Omental fat pad (tissue), 4 donors: ENCODE measurements at places on chromosomes 1 and 21.

DNA sequence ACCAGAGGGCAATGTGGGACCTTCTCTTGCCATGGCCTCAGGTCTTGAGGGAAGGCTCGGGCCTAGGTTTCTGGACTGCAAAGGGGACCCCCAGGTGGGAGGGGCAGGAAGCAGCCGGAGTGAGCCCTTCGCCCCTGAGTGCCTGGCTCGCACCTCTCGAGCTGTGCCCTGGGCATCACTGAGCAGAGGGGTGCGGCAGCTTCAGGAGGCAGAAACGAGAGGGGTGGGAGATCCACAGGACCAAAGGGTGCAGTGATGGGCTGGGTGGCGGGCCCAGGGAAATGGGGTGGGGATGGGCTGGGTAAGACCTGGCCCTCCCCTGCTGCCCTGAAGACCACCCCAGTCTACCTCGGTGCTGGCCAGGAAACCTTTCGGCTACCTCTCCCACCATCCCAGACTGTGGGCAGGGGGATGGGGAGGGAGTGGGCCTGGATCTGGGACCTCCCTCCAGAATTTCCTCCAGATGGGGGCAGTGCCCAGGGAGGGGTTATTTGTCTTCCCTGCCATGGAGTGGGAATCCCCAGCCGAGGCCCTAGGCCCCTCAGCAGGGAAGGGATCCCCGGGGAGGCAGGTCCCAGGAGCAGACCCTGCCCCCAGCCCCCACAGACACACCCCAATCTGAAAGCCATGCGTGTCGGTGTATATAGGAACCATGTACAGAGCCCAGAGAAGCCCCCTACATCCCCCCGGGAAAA is 21.3 kb downstream of the A3GALT2 start:
- no peak for DNase-seq

- no peak for DNase-seq
These were observed 5.3 kb upstream of the PRRC2C start for GRCh38 chr1:171480035-171480434.

- no peak for DNase-seq
These were observed 47.7 kb downstream of the ETS2 start for GRCh38 chr21:38853421-38853919.

DNA sequence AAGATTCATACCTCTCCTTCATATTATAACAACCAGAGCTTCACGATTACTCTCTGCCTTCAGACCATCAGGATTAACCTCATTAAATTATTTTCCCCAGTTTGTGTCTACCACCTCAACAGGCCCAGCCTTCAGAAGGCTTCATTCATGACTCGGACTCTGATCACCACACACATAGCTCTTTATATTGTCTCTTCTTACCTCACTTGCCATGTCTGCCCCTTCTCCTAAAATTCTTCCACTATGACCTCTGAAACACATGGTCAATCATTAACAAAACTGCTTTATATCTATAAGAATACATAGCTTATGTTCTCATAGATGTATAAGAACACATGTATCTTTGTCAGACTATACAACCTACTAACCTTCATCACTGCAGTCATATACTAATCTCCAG is 79.8 kb downstream of the USP1 start:
- no peak for DNase-seq

DNA sequence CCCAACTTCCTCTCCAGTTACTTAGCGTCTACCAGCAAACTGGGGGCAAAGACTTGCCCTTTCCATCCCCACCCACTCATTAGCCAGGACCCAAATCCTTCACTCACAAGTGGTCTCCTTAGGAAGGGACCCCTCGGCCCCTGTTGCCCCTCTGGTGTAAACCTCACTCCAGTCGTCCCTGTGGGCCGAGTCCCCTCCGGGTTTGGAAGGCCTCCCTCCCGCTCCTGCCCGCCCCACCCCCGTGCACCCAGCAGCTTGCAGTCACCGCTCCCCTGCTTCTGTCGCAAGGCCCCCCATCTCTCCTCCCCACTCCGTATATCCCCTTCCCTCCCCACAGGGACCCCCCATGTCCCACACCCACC is 1.2 kb downstream of the EFHD2 start:
- DNase-seq, result no peak

DNA sequence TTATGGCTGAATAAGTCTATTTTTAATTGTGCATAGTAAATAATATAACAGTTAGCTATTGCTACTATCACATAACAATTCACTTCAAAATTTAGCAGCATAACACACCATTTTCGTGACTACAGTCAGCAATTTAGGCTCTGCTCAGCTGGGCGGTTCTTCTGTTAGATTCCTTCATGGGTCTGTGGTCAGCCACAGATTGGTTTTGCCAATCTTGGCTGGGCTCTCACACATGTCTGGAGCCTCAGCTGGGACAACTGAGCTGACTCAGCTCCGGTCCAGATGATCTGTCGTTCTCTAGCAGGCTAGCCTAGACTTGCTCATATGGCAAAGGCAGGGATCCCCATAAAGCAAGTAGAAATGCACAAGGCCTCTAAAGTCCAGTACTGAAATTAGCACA is 15.1 kb upstream of the CDC42BPA start:
- no peak for DNase-seq

DNA sequence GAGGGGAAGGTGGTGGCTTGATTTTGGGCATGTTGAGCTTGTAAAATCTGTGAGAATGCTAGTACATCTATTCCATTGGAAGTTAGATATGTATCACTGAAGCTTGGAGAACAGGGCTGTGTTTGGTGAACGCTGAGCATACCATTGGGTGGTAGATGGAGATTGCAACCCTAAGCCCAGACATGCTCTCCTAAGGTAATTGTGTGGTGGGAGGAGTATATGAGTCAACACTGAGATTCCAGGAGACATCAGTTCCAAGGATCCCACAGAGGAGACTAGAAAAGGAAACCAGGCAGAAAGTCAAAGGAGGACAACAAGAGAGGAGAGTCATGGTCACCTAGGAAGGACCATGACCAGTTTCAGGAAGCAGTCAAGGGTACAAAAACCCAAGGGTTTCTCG is 60.4 kb downstream of the KIF21B start:
- no peak for DNase-seq

GRCh38 chr1:110074166-110074565 is 3.7 kb upstream of the ALX3 start:
- DNase-seq, result no peak

- no peak for DNase-seq
These were observed 7.3 kb downstream of the EDEM3 start for GRCh38 chr1:184747089-184747955.

DNA sequence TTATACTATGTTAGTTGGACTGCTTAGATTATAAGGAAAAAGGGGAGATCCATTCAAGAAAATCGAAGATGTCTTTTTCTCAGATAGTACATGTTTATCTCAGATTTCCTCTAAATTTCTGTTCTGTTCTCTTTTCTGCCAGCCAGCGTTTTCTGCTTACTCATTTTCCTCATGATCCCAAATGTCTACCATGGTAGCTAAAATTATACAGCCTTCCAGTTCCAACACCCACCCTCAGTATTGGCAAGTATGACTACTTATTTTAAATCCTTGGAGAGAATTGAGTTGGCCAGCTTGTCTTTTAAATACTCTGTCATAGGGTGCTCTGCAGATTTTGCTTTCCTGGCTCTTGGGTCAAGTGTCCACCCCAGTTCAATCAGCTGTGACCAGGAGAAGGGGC is 95.7 kb upstream of the PLXNA2 start:
- DNase-seq, result no peak

DNA sequence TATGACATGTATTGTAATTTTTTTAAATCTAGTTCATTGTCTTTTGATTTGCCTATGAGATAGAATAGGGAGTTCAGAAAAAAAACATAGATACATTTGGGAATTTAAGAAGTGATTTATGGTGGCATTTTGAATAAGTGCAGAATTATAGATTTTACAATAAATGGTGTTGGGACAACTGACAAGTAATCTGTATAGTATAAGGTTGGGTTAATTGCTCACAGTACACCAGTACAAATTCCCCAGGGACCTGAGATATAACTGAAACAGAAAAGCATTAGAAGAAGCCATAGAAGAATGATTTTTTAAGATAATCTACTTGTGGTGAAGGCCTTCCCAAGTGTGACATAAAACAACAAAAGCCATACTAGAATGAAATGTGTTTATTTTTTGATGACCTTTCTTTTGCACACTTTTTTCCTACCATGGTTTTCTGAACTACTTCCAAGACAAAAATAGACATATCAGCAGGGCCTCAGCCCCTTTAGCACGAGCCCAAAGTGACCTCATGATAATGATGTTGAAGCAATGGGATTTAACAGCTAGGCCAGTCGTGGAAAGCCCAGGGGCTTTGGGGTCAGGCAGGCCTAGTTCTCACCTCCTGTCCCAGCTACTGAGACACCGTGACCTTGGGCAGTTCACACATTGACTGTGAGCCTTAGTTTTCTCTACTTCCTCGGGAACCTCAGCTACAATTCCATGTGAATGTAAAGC is 87.4 kb downstream of the GREM2 start:
- DNase-seq, result no peak

GRCh38 chr1:232273011-232273410 is 356.9 kb downstream of the SIPA1L2 start:
- DNase-seq, result no peak

GRCh38 chr1:163758977-163759670 is 437.4 kb downstream of the NUF2 start:
- no peak for DNase-seq

- no peak for DNase-seq
These were observed 42.2 kb downstream of the RAP1GAP start for GRCh38 chr1:21626921-21627339.

DNA sequence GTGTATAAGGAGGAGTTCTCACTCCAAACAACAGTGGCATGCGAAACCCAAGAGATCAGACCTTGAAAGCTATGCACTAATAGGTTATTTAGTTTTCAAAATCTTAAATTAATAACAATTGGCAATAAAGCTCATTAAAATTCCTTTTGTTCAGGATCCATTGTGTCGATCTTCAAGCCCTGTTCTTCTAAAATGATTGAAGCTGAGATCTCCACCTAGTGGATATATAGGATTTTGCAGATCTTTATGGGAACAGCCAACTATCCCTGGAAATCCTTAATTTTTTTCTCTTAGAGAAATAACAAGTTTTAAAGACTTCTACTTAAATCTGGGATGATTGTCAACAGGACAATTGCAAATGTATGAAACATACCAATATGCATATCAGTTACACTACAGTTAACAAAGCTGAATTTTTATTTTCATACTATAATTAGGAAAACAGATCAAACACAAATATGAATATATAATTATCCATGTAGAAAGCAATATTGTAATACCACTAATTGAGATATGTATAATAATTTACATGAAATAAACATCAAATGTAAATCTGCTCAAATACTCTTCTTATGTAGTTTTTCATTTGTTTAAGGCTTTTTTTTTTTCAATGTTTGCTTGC is 43.3 kb downstream of the LRRC53 start:
- DNase-seq, result no peak

DNA sequence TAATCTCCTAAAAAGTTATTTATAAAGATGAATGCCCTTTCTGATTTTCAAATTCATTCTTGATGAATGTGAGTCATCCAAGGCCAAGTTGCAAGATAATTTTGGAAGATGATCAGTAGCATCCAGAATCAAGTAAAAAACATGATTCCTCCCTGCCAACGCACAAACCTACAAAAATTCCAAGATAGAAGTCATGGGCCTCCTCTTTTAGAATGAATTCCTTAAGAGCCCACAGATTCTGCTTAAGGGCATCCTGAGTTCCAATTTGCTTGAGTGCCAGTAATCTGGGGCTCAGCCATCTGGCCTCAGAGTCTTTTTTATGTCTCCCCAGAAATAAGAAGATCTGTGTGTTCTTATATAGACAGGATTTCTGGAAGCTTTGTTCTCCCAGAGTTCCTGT is 23.2 kb upstream of the SPATA6 start:
- DNase-seq, result no peak

GRCh38 chr1:5509664-5510452 is 482.4 kb downstream of the NPHP4 start:
- no peak for DNase-seq

DNA sequence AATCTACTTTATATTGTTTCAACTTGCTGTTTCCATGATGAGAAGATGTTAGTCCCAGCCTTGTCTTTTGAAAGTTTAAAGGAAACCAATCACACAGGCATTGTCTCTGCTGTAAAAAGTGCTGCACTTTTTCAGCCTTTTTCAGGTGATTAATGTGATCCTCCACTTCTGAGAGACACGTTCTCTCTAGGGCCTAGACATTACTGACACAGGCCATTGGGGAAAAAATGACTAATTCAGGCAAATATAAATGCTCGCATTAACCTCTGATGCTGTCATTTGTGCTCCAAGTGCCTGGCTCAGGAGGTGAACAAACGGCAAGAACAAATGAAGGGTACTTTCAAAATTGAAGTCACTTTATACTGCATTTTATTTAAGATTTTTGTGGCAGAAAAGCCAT is 32.4 kb upstream of the RGS7 start:
- DNase-seq, result no peak
